H9 (cell line): ENCODE measurements at places on chromosomes 7 and 10. TPM values are rescaled to one million over a fixed set of nuclear protein-coding genes. Genes with fewer than 3 reads are reported as not detected.

DNA sequence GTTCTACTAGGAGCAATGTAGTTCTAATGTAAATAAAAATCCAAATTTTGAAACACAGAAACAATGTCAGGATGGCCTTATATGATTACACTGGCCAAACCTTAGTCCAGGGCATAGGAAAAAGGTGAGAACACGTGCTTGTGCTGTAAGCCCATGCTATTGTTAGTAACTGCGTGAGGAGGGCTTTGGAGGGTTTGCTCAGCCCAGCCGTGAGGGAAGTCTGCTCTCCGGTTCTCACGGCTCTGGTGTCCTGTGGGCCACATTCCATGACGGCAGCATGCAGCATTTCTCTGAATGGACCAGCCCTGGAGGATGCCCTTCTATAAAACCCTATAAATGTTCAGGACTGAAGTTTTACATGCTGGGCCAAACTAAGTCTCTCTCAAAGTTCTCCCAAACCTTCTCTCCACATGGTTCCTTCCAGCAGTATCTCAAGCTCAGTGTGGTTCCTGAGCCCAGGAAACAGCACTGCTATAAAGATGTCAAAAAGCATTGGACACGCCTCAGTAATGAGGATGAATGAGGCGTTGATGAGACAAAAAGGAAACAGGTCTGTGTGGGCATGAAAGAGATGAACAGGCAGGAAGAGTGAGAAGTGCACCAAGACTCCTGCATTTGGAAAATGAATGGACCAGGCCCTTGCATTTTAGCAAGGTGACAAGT is 174.8 kb upstream of the CDCA7L start:
- no peak overlapping the region for H3K4me3 ChIP-seq
- H3K27ac ChIP-seq, result no peak overlapping the region
- no peaks in the 10 kb centered on the region for H3K36me3 ChIP-seq
- DNase-seq, result no peak
- no peaks in the 10 kb centered on the region for H3K27me3 ChIP-seq

DNA sequence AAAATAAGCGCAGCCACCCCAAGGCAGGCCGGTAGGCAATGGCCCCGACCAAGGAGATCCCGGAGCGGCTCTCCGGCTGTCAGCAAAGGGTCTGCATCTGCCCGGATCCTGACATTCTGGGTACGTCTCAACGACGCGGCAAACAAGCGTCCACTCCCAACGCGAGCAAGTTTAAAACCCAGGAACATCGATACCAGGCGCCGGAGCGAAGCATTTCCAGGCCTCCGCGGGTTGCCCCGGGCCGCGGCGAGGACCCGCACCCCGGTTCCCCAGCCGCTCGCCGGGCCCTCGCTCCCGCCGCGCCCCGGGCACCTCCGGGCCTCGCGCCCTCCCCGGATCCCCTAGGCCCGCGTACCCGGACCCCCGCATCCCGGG is 453 bp downstream of the URGCP start:
- 0 out of 2 replicates have a peak, but pooled peaks cover 3% of the 10 kb centered on the region for H3K4me1 ChIP-seq
- H3K27ac ChIP-seq, result no peak overlapping the region
- H3K27me3 ChIP-seq, result no peaks in the 10 kb centered on the region
- H3K36me3 ChIP-seq, result no peaks in the 10 kb centered on the region
- peak overlapping the region; percentile 96 for H3K4me3 ChIP-seq
- peak; percentile 45 for DNase-seq

GRCh38 chr10:48758411-48758810 is 73.7 kb downstream of the WDFY4 start:
- no peaks in the 10 kb centered on the region for H3K36me3 ChIP-seq
- no peak overlapping the region for H3K4me3 ChIP-seq
- no peak for DNase-seq
- no peaks in the 10 kb centered on the region for H3K4me1 ChIP-seq
- H3K27me3 ChIP-seq, result no peaks in the 10 kb centered on the region

DNA sequence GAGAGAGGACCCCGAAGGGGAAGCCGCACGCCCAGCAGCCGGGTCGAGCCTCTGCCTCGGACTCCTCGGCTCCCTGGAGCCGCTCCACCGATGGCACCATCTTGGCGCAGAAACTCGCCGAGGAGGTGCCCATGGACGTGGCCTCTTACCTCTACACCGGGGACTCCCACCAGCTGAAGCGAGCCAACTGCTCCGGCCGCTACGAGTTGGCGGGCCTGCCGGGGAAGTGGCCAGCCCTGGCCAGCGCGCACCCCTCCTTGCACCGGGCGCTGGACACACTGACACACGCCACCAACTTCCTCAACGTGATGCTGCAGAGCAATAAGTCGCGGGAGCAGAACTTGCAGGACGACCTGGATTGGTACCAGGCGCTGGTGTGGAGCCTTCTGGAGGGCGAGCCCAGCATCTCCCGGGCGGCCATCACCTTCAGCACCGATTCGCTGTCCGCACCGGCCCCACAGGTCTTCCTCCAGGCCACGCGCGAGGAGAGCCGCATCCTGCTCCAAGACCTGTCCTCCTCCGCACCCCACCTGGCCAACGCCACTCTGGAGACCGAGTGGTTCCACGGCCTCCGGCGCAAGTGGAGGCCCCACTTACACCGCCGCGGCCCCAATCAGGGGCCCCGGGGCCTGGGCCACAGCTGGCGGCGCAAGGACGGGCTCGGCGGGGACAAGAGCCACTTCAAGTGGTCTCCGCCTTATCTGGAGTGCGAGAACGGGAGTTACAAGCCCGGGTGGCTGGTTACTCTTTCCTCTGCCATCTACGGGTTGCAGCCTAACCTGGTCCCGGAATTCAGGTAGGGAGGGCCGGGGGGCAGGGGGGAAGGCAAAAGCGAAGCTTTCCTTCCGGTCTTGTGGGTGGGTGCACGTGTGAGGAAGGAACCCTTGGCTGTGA is 973 bp downstream of the GPR158 start:
- peak overlapping the region; percentile 77 for H3K4me3 ChIP-seq
- H3K4me1 ChIP-seq, result no peaks in the 10 kb centered on the region
- no peak overlapping the region for H3K27ac ChIP-seq
- no peaks in the 10 kb centered on the region; the same call in 2 of the 3 replicates for H3K36me3 ChIP-seq
- peaks cover 8% of the 10 kb centered on the region; the same call in 1 of the 2 replicates for H3K27me3 ChIP-seq
- peak; percentile 59 for DNase-seq

DNA sequence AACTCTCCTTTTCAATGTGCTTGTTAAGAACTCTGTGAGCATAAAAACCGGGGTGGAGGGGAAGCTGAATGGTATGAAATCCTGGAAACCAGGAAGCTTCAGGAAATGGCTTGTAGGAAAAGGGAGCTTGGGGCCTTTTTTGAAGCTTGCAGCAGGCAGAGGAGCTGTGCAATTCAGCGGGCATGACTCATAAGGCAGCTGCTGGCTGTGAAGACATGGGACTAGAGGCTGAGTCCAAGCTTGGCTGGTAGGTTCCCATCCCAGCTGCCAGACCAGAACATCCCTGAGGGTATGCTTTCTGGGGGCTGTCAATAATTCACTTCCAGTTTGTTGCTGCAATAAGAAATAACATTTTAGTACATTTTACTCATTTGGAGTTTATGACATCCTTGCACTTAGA is 36.8 kb upstream of the CDC14C start:
- H3K27me3 ChIP-seq, result no peaks in the 10 kb centered on the region
- DNase-seq, result no peak
- peaks cover 5% of the 10 kb centered on the region for H3K36me3 ChIP-seq
- no peak overlapping the region for H3K27ac ChIP-seq
- no peaks in the 10 kb centered on the region for H3K4me1 ChIP-seq

DNA sequence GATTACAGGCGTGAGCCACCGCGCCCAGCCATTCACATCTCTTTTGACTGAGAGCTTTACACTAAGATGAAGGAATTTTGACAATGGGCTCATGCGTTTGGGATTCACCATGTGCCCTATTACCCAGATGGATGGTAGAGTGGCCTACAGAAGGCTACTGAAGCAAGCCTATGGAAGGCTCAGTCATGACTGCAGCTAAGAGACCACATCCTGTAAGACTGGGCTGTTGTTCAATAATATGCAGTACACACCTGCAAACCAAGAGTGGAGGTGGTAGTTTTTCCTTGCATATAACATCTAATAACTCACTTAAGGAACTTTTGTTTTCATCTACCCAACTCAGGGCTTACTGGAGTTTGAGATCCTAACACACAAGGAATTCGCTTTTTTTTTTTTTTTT is 6.1 kb upstream of the WIPI2 start:
- no peak for DNase-seq
- H3K27ac ChIP-seq, result no peak overlapping the region
- no peaks in the 10 kb centered on the region for H3K27me3 ChIP-seq

GRCh38 chr10:37784678-37785077 is 72.7 kb downstream of the ZNF248 start:
- H3K36me3 ChIP-seq, result peaks cover 13% of the 10 kb centered on the region
- H3K27ac ChIP-seq, result no peak overlapping the region
- H3K4me3 ChIP-seq, result no peak overlapping the region
- H3K4me1 ChIP-seq, result no peaks in the 10 kb centered on the region

GRCh38 chr10:132589681-132590080 is 52.1 kb downstream of the INPP5A start:
- H3K27ac ChIP-seq, result no peak overlapping the region
- H3K4me3 ChIP-seq, result no peak overlapping the region
- no peaks in the 10 kb centered on the region for H3K4me1 ChIP-seq

GRCh38 chr7:76202666-76203030 is 952 bp downstream of the SRRM3 start:
- peaks cover 2% of the 10 kb centered on the region; the same call in 1 of the 2 replicates for H3K4me1 ChIP-seq
- no peaks in the 10 kb centered on the region for H3K27me3 ChIP-seq
- DNase-seq, result peak; percentile 33
- peak overlapping the region; percentile 53 for H3K4me3 ChIP-seq

- H3K4me3 ChIP-seq, result no peak overlapping the region
- DNase-seq, result no peak
- no peaks in the 10 kb centered on the region for H3K27me3 ChIP-seq
- no peaks in the 10 kb centered on the region for H3K36me3 ChIP-seq
- H3K27ac ChIP-seq, result no peak overlapping the region
- H3K4me1 ChIP-seq, result no peaks in the 10 kb centered on the region; the same call in 1 of the 2 replicates
These were observed 130.3 kb downstream of the SRI start for GRCh38 chr7:88089561-88089960.

DNA sequence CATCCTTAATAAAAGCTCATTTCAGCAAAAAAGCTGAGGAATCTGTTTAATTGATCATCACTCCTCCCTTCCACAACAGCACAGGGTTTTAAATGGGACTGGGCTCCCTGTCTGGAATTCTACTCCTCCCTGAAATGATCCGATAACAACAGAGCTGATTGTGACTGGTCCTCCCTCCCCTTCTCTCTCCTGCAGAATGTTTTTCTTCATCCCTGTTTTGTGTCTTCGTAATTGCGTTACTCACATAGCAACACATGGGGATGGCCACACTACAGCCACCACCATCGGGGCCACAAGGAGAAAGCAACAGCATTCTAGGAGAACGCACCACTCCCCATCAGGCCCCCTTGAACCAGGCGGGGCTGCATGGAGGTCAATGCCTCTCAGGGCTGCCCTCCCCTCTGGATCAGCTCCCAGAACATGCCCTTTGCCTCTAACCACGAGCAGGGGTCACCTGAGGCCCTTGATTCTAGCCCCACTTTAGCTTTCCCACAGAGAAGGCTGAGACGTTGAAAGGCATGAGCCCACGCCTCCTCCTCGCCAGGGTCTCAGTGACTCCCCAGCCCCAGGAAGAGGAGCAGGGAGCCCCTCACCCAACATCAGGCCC is 152.6 kb downstream of the PLXNA4 start:
- H3K4me3 ChIP-seq, result no peak overlapping the region
- H3K36me3 ChIP-seq, result peaks cover 3% of the 10 kb centered on the region
- no peak for DNase-seq

GRCh38 chr7:39741942-39742623 is 118.7 kb downstream of the RALA start:
- no peak overlapping the region for H3K27ac ChIP-seq
- H3K4me3 ChIP-seq, result no peak overlapping the region
- H3K27me3 ChIP-seq, result no peaks in the 10 kb centered on the region

DNA sequence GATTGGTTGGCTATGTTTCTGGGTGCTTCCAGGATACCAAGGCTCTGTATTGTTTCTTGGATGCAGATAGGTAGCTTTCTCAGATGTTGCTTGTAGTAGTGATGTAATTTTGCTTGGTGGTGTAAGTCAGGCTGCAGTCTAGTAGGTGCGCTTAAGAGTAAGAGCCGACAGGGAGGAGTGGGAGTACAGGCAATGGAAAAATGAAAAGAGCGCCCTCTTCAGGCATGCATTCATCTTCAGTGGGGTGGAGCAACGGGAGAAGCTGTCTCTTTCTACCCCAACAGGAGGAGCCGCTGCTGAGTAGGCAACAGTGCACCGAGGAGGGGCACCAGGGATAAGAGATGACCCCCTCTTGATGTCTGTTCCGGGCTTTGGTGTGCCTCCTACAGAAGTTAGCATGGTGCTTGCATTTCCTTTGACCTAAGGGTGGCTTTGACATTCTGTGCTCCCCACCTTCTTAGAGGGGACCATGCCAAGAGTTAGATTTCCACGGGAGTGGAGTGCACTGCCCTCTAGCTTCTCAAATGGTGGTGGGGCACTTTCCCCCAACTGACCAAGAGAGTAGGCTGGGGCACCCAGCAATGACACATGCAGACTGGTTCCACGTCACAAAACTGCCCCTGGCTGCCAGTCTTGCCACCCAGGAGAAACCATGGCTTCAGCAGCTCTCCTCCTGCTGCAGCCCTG is 56.1 kb downstream of the ZNF783 start:
- H3K27me3 ChIP-seq, result no peaks in the 10 kb centered on the region
- H3K27ac ChIP-seq, result no peak overlapping the region
- H3K36me3 ChIP-seq, result no peaks in the 10 kb centered on the region; the same call in 2 of the 3 replicates
- peak; percentile 77 for DNase-seq
- H3K4me3 ChIP-seq, result no peak overlapping the region

DNA sequence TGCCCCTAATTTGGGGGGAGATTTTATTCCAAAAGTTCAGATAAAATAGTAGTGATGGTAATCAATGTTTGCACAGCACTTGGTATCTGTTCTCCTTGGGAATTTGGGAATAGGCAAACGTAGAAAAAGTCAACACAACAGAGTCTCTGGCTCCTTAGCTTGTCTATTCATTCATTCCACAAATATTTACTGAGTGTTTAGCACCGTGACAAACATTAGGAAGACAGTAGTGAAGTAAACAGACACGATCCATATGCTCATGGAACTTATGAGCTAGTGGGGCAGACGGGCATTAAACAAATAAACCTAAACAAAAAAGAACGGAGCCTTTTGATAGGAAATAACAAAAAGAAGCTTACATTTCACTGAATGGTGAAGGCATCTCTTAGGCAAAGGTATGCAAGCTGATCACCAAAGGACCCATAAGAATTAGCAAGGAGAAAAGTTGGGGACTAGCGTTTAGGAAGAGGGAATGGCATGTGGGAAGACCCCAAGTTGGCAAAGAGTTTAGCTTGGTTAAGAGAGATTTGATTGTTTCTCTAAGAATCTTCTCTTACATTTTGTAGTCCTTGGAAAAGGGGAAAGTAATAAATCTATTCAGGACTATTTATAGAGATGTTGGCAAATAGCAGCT is 243.9 kb upstream of the NPY start:
- H3K4me1 ChIP-seq, result peaks cover 5% of the 10 kb centered on the region; the same call in 1 of the 2 replicates
- peaks cover 8% of the 10 kb centered on the region; the same call in 2 of the 3 replicates for H3K36me3 ChIP-seq
- H3K27me3 ChIP-seq, result no peaks in the 10 kb centered on the region

The GRM3 gene
- total RNA-seq, result 0.15 and 0.70 TPM in 2 replicates

The CC2D2B gene
- 0.59 and 0.72 TPM in 2 replicates for total RNA-seq

The VAX1 gene
- not detected in 2 replicates for total RNA-seq

The RAPGEF5 gene
- total RNA-seq, result 13.3 and 14.4 TPM in 2 replicates

The AKR1D1 gene
- total RNA-seq, result 0.31 and 0.48 TPM in 2 replicates

The ZCCHC24 gene
- 3.5 and 3.8 TPM in 2 replicates for total RNA-seq

The CDH23 gene
- total RNA-seq, result 1.1 and 2.1 TPM in 2 replicates

The MYPN gene
- total RNA-seq, result not detected in 2 replicates

The SCIN gene
- total RNA-seq, result 0.44 and 0.50 TPM in 2 replicates

The ANKRD61 gene
- total RNA-seq, result 0.24 TPM in 1 of 2 replicates, not detected in the other

The GPC2 gene
- total RNA-seq, result 39.5 and 45.2 TPM in 2 replicates

The TFPI2 gene
- total RNA-seq, result 3.8 and 4.4 TPM in 2 replicates

The ATOH7 gene
- total RNA-seq, result 0.20 and 0.29 TPM in 2 replicates

The ICA1 gene
- 28.8 and 29.2 TPM in 2 replicates for total RNA-seq
